Right cardiac atrium (tissue), 5 donors: ENCODE measurements at places on chromosomes 11 and 22. TPM values are rescaled to one million over a fixed set of nuclear protein-coding genes. Genes with fewer than 3 reads are reported as not detected.
A peak's percentile ranks its signal among the peaks of the same experiment; 100 is the strongest.

DNA sequence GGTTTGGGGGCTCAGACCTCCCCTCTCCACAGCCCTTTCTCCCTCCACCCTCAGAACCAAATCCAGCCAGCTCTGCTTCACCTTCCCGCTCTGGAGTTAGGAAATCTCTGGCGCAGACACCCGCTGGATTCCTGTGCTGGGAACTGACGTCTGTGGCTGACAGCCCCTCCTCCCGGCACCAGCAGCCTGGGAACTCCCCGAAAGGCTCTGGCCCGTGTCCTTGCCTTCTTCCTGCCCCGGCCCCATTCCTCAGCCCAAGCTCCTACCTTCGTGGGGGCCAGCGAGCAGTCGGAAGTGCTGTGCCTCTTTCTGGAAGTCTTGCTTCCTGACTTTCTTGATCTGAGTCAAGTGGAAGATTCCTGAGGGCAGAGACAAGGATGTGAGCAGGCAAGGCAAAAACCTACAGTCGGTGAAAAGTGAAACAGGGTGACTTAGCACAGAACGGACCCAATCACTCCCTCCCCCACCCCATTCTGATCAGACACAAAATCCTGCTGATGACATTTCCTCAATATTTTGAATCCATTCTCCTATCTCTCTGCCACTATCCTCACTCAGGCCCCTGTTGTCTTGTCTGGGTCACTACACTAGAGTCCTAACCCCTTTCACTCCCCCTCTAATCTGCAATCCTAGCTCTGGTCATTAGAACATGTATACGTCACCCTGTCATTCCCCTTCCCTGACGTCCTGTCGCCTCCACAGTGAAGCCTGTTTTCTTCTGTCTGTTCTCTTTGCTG, 34.1 kb downstream of the CHRDL2 start:
- peak; percentile 95 for DNase-seq

Gene EPS8L2
- polyA plus RNA-seq, result 3.1 TPM

DNA sequence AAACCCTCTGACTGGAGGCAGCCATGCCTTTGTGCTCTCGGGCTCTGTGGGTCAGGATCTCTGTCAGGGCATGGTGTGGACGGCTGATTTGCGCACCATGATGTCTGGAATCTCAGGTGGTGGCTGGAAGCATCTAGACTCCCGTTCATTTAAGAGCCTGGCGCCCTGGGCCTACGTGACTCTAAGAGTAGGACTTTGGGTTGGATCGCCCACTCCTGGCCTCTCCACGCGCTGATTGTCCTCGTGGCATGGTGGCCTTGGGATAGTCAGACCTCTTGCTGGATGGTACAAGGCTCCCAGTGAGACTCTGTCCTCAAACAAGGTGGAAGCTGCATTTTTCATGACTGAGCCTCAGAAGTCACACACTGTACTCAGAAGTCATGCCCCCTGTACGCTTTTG, 224.3 kb downstream of the TBC1D22A start:
- DNase-seq, result no peak

Gene PHETA2
- polyA plus RNA-seq, result 6.4 TPM

Gene CARNS1
- 5.2 TPM for polyA plus RNA-seq

- DNase-seq, result peak; percentile 61
Observed at GRCh38 chr22:36385491-36386350, 2.0 kb downstream of the MYH9 start.

Gene CSNK2A3
- polyA plus RNA-seq, result 0.43 TPM

DNA sequence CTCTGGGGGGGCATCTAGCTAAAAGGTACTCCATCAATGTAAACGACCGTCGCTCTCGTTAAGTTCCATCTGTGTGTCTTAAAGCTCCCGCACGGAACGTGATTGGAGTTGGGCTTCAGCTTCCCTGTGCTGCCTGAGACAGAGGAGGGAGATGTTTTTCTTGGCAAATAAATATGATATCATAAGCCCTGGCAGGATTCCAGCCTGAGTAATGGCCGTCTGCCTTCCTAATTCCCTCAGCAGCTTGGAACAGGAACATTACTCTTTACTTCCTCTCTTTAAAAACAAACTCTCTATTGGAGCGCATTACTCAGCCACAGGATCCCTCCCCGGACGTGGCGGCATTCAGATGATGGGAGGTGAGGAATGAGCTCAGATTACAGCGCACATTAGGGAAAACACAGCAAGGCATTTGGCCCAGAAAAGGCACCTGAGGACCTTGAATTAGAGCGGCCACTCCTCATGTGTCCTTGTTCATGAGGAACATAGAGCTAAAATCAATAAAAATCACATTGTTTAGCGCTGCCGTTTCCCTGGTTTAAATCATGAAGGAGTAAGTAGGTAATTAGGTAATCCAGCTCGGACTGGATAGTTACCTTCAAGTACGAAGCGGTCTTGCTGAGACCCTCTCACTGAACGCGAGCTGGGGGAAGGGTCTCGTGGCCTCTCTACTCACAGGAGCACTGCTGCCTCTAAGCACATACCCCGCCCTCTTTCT, 230.4 kb downstream of the ST3GAL4 start:
- DNase-seq, result peak; percentile 87

Gene TYR
- not detected for polyA plus RNA-seq

DNA sequence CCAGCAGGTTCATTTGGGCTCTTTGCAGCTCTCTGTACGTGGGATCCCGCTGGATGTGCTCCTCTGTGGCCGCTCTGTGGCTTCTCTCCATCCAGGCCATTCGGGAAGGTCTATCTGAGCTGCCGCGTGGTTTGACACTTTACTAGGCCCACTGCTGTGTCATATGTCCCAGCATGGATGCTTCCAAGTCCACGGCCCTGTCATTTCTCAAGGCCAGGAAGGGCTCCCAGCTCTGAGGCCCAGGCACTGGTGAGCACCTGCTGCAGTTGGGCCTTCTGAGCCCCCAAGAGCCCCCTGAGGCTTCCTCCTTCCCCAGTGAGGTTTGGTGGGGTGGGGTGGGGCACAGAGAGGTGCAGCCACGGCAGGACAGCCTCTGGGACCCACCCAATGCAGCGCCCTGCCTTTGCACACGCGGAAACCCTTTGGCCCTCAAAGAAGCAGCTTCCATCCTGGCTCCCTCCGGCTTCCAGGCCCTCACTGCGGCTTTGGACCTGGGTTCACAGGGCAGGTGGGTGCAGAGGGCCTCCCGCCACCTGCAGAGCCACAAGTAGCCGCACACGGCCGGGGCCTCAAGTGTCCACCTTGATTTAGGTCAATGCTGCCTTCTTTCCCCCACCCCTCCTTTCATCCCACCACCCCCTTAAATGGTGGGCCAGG, 44.5 kb upstream of the FGF3 start:
- no peak for DNase-seq

- no peak for DNase-seq
Observed at GRCh38 chr11:44849922-44850321, 100.8 kb downstream of the TP53I11 start.
